ENCODE measurements at places on chromosomes 3 and 15. TPM values are rescaled to one million over a fixed set of nuclear protein-coding genes. Genes with fewer than 3 reads are reported as not detected.

Gene ARGFX
- not detected for total RNA-seq

Gene TSC22D2
- total RNA-seq, result 23.3 TPM

Gene CCDC14
- total RNA-seq, result 89.2 TPM

Gene WWTR1
- 31.1 TPM for total RNA-seq

DNA sequence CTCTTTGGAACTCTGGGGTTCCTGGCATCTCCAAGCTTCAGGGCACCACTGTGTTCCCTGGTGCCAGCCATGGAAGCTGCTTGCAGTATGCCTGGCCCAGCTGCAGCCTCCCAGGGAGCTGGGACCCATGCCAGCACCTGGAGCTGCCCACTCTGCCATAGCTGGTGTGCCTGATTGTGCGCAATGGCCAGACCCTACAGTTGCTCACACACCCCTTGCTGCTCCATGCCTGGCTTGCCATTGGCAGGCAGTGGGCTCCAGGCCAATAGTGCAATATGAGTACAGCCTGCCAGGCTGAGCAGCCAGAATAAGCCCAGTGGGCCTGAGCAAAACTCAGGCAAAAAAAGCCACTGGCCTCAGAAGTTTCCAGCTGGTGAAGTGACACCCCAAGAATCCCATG is 43.8 kb upstream of the LRRFIP2 start:
- DNase-seq, result no peak
- no peaks in the 10 kb centered on the region for H3K4me1 ChIP-seq
- no peak overlapping the region for H3K4me3 ChIP-seq

DNA sequence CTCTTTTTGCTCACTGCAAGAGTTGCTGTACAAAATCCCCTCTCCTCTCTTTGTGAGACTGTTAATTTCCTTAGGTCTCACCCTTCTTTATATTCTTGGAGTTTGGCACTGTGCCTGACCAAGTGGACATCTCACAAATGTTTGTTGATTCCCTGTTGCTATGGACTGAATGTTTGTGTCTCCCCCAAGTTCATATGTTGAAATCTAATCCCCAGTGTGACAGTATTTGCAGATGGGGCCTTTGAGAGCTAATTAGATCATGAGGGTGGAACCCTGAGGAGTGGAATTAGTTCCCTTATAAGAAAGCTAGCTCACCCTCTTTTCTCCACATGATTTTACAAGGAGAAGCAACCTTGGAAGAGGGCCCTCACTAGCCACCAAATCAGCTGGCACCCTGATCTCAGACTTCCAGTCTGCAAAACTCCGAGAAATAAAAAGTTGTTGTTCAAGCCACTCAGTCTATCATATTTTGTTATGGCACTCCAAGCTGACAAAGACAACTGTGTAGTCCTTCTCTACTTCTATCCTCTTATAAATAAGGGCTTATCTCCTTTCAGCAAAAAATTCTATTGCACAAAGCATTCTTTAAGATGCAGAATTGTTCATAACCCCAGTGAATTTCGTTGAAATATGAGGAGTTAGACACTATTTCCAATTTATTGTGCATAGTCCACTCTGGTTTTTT is 65.5 kb upstream of the NPHP3 start:
- H3K4me1 ChIP-seq, result peaks cover 8% of the 10 kb centered on the region
- DNase-seq, result no peak
- no peaks in the 10 kb centered on the region for H3K36me3 ChIP-seq
- H3K27ac ChIP-seq, result no peak overlapping the region
- H3K4me3 ChIP-seq, result no peak overlapping the region

- no peak for DNase-seq
- H3K4me3 ChIP-seq, result no peak overlapping the region
- H3K27me3 ChIP-seq, result no peaks in the 10 kb centered on the region
- no peak overlapping the region for H3K27ac ChIP-seq
Measured at GRCh38 chr15:91208371-91208770, 108.3 kb downstream of the SV2B start.

DNA sequence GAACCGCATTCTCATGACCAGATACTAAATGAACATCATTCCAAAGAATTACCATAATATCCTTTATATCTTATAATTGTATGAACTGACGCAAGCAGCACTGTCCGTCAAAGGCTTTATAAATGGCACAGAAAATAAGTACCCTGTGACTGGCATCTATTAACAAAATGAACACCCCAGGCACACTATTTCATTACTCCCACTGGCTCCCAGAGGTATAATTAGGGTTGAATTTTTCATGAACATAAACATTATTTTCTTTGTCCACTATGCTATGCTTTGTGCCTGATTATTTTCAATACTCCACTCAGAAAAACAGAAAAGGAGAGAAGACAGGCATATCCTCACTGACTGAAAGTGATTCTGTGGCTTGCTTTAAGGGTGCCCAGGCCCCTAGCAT is 71.1 kb downstream of the LYZL4 start:
- H3K4me3 ChIP-seq, result no peak overlapping the region
- no peaks in the 10 kb centered on the region for H3K36me3 ChIP-seq
- H3K4me1 ChIP-seq, result no peaks in the 10 kb centered on the region
- no peaks in the 10 kb centered on the region for H3K27me3 ChIP-seq
- no peak overlapping the region for H3K27ac ChIP-seq

DNA sequence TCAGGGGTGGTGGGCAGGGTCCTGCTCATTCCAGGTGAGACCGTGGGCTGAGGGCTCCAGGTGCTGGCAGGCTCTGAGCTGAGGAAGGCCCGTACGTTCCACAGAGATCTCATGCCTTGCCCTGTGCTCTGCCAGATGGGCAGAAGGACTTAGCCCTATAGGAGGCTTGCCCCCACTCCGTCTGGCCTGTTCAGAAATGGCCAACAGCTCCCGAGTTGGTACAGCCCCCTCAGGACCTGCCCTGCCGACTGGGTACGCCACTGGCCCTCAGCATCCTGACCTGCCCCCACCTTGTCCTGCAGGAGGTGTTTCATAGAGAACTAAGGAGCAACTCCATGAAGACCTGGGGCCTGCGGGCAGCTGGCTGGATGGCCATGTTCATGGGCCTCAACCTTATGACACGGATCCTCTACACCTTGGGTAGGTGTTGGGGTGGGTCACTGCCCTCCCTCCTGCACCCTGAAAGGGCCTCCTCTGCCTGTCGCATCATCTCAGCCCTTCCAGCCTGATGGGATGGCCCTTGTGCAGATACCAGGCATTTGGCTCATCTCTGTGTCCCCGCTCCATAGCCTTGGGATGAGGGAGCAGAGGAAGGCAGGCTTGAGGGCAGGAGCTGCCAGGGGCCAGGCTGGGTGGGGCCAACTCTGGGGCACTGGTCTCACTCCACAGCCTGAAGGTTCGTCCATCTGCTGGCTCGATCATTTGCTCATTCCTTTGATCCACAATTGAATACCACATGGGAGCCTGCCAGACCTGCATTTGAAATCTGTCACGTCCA is 14.2 kb downstream of the TMEM43 start:
- H3K27ac ChIP-seq, result no peak overlapping the region
- peaks cover 4% of the 10 kb centered on the region for H3K36me3 ChIP-seq
- DNase-seq, result no peak
- no peaks in the 10 kb centered on the region for H3K27me3 ChIP-seq
- H3K4me1 ChIP-seq, result 0 out of 2 replicates have a peak, but pooled peaks cover 4% of the 10 kb centered on the region

- DNase-seq, result no peak
- H3K4me1 ChIP-seq, result no peaks in the 10 kb centered on the region
- no peaks in the 10 kb centered on the region for H3K36me3 ChIP-seq
- H3K27ac ChIP-seq, result no peak overlapping the region
- H3K27me3 ChIP-seq, result no peaks in the 10 kb centered on the region
Measured at GRCh38 chr15:35320158-35320780, 225.7 kb downstream of the DPH6 start.

GRCh38 chr3:146072824-146073223 is 88.2 kb downstream of the PLOD2 start:
- DNase-seq, result no peak
- no peaks in the 10 kb centered on the region for H3K36me3 ChIP-seq
- H3K27me3 ChIP-seq, result no peaks in the 10 kb centered on the region
- no peak overlapping the region for H3K27ac ChIP-seq
- H3K4me3 ChIP-seq, result no peak overlapping the region

- DNase-seq, result no peak
- H3K4me1 ChIP-seq, result peaks cover 8% of the 10 kb centered on the region
- H3K27ac ChIP-seq, result no peak overlapping the region
- no peaks in the 10 kb centered on the region for H3K27me3 ChIP-seq
- H3K36me3 ChIP-seq, result no peaks in the 10 kb centered on the region
- H3K4me3 ChIP-seq, result no peak overlapping the region
Measured at GRCh38 chr15:101052681-101053121, 133.5 kb downstream of the LRRK1 start.
